H1 (cell line): ENCODE measurements at places on chromosomes 16 and 17. TPM values are rescaled to one million over a fixed set of nuclear protein-coding genes. Genes with fewer than 3 reads are reported as not detected.

The NLRC3 gene
- total RNA-seq, result 0.20 and 0.21 TPM in 2 replicates

- no peak for DNase-seq
These were observed 901 bp upstream of the HEATR6 start for GRCh38 chr17:60079401-60080243.

GRCh38 chr16:64434526-64435069 lies 687.3 kb downstream of the CDH11 start:
- DNase-seq, result no peak

DNA sequence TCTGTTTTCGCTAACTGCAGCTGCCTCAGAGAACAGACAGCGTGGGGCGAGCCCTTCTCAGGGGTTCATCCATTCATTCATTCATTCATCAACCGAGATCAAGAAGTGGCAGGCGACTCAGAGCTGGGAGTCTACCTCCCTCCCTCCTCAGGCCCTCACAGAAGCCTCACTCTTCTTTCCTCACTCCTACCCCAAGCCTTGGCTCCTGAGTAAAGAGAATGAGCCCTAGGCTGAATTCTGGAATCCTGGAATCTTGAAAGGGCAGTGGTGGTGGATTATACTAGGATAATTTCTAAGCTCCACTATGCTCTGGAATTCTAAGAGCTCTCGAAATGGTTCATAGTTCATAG lies 2.3 kb upstream of the DLX3 start:
- no peak for DNase-seq

GRCh38 chr16:14211856-14212543 lies 140.9 kb downstream of the MRTFB start:
- DNase-seq, result no peak

DNA sequence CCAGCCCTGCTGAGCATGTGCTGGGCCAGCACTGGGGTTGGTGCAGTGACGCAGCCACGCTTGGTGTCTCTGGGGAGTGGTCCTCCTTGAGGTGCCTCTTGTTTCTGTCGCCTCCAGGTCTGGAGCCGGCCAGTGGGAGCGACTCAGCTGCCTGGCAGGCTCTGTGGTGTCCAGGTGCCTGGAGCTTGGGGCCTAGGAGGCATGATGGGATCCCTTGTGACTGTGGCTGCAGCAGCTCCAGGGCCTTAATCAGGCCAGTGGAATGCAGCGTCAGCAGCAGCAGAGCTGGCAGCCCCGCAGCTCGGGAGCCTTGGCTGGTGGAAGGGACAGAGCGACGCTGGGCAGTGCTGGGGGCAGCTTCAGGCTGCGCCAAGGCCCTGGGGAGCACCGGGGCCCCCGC lies 74.7 kb upstream of the CIBAR2 start:
- no peak for DNase-seq

DNA sequence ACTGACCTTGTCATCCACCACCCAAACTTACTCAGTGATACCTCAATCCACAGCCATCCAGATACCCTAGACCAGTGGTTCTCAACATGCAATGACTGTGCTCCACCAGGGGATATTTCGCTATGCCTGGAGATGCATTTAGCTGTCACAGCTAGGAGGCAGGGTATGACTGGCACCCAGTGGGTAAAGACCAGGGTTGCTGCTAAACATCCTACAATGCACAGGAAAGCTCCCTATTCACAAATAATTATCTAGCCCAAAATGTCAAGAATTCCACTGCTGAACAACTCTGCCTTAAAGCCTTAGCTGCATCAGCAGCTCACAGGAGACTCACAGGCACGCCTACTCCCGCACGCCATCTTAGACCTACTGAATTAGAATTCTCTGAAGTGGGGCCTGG lies 212.6 kb downstream of the GRIN2A start:
- no peak for DNase-seq

DNA sequence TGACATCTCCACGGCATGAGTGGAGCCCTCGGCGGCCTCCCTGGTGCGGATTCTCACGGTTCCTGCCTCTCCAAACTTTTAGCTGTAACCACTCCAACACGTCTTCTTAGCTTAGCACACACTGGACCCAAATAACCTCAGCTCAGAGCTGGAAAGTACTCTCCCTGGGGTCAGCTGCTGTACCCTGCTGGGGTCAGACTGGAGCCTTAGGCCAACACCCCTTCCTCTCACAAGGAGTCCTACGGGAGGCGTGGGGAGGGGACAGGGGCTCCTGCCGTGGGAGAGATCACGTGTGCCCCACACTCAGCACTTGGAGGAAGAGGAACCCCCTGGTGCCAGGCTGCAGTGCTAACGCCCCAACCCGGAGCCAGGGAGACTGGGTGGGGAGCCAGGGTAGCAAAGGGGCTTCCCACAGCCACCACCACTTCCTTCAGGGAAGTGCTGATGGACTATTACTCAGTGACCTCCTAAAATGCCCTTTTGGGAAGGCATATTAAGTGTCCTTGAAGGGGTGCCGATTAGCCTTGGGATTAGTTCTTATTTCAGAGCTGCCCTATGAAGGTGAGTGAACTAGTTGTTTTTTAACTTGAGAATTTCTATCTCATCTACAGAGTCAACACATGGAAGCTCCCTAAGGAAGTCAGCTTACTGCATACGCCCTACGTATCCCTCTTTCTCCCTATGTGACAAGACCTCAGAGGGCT lies 124.0 kb downstream of the HIC1 start:
- no peak for DNase-seq

- DNase-seq, result no peak
These were observed 33.2 kb upstream of the C1QL1 start for GRCh38 chr17:45001310-45001709.

DNA sequence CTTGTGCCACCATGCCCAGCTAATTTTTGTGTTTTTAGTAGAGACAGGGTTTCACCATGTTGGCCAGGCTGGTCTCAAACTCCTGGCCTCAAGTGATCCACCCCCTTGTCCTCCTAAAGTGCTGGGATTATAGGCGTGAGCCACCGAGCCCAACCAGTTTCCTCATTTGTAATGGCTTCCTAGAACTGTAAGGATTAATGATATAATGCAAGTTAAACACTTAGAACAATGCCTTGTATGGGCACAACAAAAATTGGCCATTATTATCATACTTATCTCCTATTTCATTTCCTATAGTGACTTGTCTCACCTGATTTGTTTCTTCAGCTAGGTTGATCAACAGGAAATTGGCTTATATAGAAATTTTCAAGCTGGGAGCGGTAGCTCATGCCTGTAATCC lies 14.1 kb downstream of the TUBD1 start:
- no peak for DNase-seq

GRCh38 chr16:59385491-59385890 lies 651.4 kb upstream of the GOT2 start:
- DNase-seq, result no peak

DNA sequence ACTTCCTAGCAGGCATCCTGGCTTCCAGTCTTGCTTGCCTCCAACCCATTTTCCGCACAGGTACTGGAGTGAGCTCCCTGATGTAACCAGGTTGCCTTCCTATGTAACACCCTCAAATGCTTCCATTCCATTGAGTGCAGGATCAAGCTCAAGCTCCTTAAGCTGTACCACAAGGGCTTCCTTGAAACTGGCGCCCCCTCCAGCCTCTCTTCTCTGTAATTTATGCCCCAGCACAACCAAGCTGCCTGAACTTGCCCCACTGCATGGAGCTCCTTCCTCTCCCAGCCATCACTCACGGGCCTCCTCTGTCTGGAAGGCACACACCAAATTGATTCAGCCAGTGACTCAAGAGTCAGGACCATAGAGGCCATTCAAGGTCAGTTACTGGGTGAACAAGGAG lies 234.8 kb upstream of the RPL38 start:
- no peak for DNase-seq

- no peak for DNase-seq
These were observed 26.8 kb upstream of the NKD1 start for GRCh38 chr16:50521246-50521900.

DNA sequence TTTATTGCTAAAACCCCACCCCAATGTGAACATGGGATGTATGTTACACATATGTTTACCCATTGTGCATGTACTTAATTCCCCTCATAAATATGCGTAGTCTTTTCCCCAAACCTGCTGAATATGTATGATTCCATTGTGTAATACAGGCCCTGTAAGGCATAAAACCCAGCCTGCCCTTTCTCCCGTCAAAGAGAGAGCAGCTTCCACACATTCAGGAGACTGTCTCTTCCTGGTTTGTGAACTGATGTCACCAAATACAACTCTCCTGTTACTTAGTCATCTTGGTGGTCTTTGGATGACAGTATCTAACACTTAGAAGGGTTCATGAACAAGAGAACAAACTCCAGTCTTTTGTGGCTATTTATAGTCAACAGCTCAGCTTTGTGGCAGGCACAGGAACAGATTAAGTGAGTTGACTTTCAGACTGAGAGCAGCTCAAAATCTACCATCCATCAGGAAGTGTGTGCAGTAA lies 24.7 kb upstream of the TMC7 start:
- DNase-seq, result no peak
